Suprapubic skin (tissue), 4 donors: ENCODE measurements at places on chromosomes 1 and 21. TPM values are rescaled to one million over a fixed set of nuclear protein-coding genes. Genes with fewer than 3 reads are reported as not detected.

Gene SLAMF9
- total RNA-seq, result not detected

Gene ARHGAP29
- total RNA-seq, result 23.4 TPM

- no peak for DNase-seq
Measured at GRCh38 chr1:234821840-234822239, 211.9 kb upstream of the IRF2BP2 start.

GRCh38 chr1:82759035-82759434, 958.3 kb downstream of the ADGRL2 start:
- no peak for DNase-seq

Gene CCDC27
- not detected for total RNA-seq

GRCh38 chr21:44432841-44433790, 22.2 kb upstream of the LRRC3 start:
- DNase-seq, result peak; percentile 71

DNA sequence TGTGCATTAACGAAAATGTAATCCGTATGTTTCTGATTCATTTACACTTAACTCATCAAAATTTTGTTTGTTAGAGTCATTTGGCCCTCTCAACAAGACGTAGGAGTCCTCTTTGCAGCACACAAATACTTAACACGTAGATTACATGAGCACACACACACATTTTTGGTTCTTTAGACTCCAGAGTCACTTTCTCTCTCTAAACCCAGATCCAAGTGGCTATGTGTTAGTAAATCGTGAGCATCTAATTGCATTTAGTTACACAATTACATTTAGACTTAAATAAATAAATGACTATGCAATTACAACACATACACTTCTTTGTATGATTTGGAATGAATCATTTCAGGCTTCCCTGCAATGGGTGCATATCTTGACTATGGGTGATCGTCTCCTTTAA, 109.0 kb upstream of the GREM2 start:
- no peak for DNase-seq
